ENCODE measurements at places on chromosomes 2 and 18.

DNA sequence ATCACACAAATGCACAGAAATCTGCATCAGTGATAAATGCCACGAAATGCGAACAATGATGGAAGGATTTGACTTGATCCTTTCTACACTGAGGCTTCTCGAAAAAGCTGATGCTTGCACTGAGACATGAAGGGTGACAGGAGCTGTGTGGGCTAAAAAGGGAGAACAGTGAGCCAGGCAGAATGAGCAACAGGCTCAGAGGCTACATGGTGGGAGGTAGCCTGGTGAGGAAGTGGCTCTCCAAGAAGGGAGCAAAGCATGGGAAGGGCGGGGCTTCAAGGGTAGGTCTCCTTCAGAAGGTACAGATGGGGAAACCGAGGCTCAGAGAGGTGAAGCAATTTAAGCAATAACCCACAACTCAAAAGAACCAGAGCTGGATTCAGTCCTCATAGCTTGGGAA lies 82.4 kb downstream of the TRIM43 start:
- DNase-seq = no peak

- no peak for DNase-seq
These were observed 51.1 kb downstream of the PLEKHM3 start for GRCh38 chr2:207974216-207974605.

DNA sequence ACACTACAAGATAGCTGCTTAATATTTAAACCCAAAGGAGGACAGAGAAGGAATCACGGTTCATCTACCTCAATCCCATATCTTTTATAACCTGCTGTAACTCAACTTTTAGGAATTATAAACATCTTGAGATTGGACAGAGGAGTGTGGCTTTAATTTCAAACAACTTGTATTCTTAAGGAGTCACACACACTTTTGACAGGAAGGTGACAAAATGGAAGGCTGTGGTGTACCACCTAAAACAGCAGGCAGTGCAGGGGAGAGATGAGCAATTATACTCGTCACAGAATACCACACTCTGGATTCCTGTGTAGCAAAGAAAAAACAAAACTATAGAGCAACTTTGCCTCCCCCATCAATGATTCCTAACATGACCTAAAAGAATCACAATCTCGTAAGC lies 194.8 kb downstream of the ZEB2 start:
- no peak for DNase-seq

DNA sequence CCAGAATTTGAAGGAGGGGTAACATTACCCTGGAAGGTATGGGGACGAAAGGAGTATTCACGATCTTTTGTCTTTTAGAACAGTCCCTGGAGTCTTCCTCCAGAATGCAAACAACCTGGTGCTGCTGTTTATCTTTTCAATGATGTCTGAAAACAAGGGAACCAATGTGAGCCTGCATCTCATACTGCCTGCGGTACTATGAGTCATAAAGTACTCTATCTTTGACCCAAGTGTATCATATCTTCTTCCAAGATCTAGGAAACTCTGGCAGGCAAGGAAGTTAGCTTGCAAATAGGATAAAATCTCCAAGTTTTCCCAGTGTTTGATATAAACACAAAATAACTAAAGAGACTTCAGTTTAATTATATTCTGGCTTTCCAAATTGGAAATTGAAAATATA lies 968.5 kb downstream of the LRP1B start:
- no peak for DNase-seq

- no peak for DNase-seq
These were observed 132.4 kb upstream of the APCDD1 start for GRCh38 chr18:10322004-10322403.

DNA sequence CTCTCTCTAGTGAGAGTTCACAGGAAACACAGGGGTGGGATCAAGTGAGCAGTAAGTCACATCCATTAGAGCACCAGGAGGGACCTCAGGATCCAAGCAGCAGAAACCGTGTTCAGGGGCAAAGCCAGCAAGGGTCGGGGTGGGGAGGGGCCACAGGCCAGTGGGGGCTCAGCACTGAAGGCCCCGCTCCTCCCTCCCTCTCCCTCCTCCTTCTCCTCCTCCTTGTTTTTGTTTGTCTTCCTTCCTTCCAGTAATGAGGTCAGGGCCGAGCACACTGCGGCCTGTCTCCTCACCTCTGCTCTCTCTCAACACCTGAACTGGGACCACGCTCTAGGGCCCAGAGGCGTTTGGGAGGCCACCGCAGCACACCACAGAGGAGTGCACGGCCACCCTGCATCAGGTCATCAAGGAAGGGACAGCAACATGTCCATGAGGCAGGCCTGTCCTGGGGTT lies 20.9 kb downstream of the MTERF4 start:
- DNase-seq = no peak

DNA sequence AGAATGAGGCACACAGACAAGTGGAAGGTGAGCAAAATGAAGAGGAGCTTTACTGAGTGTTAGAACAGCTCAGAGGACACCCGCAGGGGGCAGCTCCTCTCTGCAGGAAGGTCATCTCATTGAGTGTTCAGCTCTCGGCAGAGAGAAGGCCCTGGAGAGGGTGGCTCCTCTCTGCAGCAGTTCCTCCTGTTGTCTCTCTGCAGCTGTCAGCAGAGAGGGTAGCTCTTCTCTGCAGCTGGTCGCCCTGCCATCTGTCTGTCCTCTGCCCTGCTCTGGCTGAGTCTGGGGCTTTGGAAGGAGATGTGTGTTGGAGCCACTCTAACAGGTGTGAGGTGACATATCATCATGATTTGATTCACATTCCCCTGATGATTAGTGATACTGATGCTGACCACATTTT lies 6.8 kb upstream of the SNTG2 start:
- DNase-seq = no peak

DNA sequence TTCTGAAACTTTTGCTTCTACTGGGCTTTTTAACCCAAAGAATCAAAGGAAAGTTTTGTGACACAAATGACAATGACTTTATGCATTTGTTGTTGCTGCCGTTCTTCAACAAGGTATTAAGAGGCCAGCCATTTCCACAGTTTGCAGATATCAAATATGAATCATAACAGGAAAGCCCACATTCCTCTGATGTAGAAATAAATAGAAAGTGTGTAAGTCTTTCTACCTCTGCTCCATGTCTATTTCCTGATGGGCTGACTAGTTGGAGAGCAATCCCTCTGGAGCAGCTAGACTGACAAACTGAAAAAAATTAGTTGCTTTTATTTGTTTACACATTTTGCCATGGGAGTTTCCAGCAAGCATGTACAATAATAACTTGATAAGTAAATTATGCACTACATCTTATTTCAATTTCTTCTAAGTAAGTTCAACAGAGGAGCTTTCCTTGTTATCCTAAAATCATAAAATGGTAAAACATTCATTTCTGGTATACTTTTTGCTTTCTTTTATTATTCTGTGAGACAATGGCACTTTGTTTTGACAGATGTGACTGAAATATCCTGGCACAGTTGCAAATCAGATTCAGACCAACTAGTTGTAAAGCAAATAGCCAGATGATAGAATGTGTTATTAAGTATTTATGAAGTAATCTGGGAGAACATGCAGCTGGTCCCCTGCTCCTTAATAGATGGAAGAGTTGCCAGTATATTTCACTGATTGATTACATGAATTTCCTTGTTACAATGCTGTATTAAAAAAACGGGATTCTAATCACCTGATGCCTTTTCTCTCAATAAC lies 266.7 kb downstream of the METTL4 start:
- no peak for DNase-seq

- no peak for DNase-seq
These were observed 28.8 kb downstream of the APCDD1 start for GRCh38 chr18:10482985-10483949.

DNA sequence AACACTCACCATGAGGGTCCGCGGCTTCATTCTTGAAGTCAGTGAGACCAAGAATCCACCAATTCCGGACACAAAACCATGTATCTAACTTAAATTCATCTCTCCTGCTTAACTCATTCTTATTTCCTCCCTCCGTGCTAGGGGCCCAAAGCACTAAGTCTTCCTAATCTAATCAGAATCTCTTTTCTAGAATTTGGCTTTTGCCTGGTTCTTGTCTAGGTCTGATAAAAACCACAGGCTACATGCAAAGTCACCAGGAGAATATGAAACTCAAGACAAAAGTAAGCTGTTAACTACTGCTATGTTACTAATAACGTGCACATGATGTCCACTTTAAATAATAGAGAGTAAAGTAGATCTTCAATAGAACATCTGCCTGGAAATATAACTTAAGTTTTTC lies 69.9 kb downstream of the TRIP12 start:
- DNase-seq = no peak

- DNase-seq = no peak
These were observed 201.3 kb upstream of the GALNT5 start for GRCh38 chr2:157056200-157056676.

DNA sequence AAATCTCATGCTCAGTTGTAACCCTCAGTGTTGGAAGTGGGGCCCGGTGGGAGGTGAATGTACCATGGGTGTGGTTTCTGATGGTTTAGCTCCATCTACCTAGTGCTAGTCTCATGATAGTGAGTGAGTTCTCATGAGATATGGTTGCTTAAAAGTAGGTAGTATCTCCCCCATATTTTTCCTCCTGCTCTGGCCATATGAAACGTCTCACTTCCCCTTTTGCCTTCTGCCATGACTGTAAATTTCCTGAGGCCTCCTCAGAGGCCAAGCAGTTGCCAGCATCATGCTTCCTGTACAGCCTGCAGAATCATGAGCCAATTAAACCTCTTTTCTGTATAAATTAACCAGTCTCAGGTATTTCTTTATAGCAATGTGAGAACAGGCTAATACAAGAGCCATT lies 62.8 kb upstream of the RNF152 start:
- no peak for DNase-seq

GRCh38 chr18:37429791-37430190 lies 135.8 kb downstream of the CELF4 start:
- DNase-seq = no peak

DNA sequence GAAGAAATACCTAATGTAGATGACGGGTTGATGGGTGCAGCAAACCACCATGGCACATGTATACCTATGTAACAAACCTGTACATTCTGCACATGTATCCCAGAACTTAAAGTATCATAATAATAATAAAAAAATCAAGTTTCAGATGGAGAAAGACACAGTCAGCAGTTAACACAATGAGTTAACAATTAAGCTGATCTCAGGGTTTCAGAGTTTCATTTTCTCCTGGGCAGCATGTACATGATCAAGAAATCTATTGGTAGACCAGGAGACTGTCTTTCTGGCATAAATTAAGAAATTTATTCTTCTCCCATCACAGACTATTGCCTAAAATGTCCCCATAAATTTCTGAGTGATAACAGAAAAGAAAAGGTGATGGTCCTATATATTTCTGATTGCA lies 155.3 kb downstream of the RAD51AP2 start:
- no peak for DNase-seq

DNA sequence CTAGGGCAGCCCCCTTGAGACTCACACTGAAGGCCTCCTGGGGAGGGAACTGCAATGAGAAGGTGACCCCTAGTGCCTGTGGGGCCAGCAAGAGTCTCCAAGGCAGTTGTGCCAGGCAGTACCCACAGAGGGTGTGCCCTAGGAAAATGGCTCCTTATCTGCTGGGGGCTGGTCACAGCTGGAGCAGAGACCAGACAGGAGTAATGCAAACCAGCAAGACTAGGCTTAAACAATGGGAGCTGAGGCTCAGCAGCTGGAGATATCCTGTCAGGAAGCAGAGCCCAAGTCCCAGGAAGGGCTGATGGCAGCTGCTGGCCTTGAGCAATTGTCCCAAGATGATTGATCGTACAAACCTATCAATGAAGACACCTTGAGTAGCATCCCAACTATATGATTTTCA lies 26.8 kb upstream of the E2F6 start:
- DNase-seq = no peak

DNA sequence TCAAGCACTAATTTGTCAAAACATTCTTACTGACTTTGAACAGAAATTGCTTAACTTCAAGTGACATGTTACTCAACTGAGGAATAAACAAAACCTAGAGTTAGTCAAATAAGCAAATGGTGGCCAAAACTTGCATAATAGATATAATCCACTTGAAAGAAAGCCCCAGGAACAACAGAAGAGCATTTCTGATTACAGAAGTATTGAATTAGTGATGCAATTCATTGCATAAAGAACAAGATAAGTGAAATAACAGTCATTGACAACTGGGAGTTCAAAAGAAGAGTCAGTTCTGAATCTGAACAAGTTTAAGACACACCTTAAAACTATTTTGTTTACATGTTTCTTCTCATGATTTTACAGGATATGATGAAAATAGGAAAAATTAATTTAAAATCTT lies 30.8 kb downstream of the COBLL1 start:
- no peak for DNase-seq

- peak; percentile 18 for DNase-seq
These were observed 144.5 kb downstream of the EXOC6B start for GRCh38 chr2:72681016-72681995.

GRCh38 chr2:27489118-27489497 lies 435 bp downstream of the IFT172 start:
- peak; percentile 42 for DNase-seq

DNA sequence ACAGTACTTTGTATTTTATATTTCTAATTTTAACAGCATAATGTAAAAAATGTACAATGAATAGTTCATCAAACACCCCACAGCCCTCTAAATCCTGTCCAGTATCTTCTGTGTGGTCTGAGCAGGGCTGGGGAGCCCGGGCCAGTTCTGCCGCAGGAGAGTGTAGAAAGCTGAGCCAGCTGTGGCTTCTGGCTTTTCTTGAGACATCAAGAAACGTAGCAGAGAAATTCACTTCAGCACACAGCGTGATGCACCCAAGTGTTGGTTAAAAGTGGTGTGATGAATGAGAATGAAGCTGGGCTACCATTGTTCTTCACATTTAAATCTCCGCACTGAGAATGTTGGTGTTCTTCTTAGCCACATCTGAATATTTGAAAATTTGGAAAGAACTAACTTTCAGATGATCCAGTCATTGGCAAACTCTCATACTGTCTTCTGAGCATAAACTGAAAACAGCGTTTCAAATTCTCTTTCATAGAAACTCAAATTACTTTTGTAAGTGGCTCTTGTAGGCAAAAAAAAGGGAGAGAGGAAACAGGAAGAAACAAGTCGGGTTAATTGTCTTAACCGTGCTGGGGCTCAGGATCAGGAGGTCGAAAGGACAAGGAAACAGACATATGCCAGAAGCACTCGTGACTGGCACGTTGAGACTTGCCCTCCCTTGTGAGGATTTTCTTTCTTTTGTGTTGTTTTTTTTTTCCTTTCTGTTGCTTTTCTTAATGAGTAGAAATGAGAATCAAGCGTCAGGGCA lies 23.4 kb upstream of the TMEM87B start:
- peak; percentile 47 for DNase-seq

- DNase-seq = no peak
These were observed 206.9 kb downstream of the ARL4C start for GRCh38 chr2:234289834-234290590.

- DNase-seq = peak; percentile 39
These were observed 54.3 kb downstream of the HAUS1 start for GRCh38 chr18:46158499-46158898.

GRCh38 chr2:142718576-142719155 lies 158.8 kb upstream of the KYNU start:
- no peak for DNase-seq

DNA sequence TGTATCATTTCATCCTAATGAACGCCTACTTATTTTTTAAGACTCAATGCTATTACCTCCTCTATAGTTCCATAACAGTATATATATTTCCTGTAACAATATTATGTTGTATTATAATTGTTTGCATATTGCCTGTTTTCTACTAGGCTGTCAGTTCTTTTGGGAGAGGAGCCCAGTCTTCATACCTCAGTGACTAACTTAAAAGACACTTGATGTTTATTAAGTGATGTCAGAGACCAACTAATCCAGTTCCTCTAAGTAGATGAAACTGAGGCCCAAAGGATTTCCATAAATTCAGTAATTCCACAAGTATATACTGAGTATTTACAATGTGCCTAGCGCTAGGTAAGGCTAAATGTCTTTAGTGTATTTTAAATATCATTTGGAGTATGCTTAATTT lies 48.9 kb upstream of the AAK1 start:
- no peak for DNase-seq

- no peak for DNase-seq
These were observed 33.0 kb downstream of the MAL start for GRCh38 chr2:95058466-95058988.
